GOT3 (cell line): ENCODE measurements at places on chromosomes 3 and 15.

GRCh38 chr15:39936681-39937080, 2.8 kb downstream of the EIF2AK4 start:
- no peak for DNase-seq

GRCh38 chr3:16523778-16524177, 10.3 kb upstream of the RFTN1 start:
- no peak for DNase-seq

GRCh38 chr15:43150191-43150929, 17.0 kb downstream of the TMEM62 start:
- DNase-seq: no peak

DNA sequence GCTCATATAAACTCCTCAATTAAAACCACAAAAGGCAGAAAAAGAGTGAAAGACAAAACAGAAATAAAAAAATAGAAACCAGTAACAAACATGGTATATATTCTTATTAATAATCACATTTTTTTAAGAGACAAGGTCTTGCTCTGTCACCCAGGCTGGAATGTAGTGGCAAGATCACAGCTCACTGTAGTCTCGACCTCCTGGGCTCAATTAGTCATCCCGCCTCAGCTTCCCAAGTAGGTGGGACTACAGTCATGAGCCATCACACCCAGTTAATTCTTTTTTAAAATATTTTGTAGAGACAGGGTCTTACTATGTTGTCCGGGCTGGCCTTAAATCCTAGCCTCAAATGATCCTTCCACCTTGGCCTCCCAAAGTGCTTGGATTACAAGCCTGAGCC, 37.1 kb downstream of the FAM240A start:
- DNase-seq: no peak

- DNase-seq: no peak
These were observed 50.4 kb upstream of the GYG1 start for GRCh38 chr3:148940983-148941382.

DNA sequence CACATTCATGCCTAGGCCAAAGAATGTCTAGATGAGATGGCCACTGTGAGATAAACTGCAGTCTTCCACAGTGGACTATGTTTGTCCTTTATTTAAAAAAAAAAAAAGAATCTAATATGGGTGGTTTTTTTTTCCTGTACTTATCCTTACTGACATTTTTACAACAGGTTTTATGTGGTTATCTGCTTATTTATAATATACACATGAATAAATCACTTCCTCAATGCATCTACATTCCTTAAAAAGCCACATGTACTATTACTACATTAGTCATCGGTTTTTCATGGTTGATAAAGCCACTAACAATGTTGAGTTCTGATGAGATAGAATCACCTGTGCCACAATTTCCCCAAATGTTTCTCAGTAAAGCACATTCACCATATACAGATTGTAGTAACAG, 341.3 kb upstream of the THBS1 start:
- no peak for DNase-seq

DNA sequence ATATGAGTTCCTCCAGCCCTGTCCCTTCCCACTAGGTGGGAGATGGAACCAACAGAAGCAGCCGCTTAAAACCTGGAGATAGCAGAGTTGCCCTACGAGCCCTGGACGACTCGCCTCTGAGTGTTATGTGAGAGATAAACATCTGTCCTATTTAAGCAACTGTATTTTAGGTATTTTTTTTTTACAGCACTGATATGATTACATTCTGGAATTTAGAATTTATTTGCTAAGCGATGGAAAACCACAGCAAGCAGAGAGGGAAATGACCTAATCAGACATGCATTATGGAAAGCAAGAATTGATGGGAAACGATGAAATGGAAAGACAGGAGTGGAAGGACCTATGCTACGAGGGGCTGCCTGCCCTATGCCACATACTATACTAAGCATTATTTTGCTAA, 379.0 kb upstream of the IL12A start:
- DNase-seq: no peak
